Stimulated activated CD8-positive, alpha-beta memory T cell treated with anti-CD3 and anti-CD28 coated beads, Interleukin-7, amount 100 ng/mL, for 1 hour (primary cell): ENCODE measurements at places on chromosomes 4 and X.

DNA sequence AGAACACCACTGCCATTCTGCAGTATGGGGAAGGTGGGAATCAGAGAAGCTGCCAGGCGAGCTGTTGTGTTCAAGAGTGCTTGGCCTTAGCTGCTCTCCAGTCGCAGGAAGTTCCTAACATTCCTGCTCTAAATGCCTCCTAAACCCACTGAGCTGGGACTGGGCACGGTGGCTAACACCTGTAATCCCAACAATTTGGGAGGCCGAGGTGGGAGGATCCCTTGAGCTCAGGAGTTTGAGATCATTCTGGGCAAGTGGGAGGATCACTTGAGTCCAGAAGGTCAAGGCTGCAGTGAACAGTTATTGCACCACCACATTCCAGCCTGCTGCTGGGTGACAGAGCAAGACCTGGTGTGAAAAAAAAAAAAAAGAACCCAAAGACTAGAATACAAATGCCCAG, 690.3 kb upstream of the FAM241A start:
- no peak for DNase-seq

DNA sequence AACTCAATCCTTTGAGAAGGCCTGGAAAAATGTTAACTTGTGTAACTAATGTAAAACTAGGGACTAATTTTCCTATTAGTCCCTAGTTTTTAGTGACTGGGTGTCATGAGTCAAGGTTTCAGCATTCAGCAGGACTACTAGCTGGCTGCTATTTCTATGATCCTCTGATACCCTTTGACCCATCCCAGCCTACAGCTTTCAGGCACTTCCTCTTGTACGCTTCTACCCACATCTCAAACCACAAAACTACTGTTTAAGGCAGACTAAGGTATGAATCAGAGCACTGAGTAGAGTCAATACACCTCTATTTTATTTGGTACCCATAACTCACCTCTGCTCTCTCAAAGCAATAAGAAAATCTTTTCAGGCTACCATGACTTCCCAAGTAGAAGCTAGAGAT, 809.6 kb downstream of the PDHA2 start:
- no peak for DNase-seq

DNA sequence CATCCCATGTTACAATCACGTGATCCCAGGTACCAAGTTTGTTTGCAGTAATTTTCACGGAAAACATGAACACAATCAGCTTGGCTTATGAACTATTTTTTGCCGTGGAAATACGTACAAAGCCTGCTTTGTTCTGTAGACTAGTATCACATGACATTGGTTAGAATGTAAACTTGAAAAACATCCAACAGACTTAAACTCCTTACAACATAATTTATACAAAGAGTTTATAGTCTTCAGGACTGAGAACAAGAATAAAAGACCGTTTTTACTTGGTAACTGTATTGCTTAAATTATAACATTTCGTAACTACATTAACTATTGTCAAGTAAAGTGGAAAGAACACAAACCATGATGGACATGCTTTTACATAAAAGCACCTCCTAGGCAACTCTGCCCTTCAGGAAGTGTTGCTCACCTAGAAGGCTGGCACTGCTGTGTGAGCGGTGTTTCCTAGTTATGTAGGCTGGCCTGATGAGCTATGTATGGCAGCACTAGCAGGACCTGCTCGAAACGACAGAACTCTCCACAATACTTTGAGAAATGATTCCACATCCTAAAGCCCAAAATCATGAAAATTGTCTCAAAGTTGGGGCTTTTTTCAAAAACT, 41.8 kb upstream of the WDR1 start:
- no peak for DNase-seq

DNA sequence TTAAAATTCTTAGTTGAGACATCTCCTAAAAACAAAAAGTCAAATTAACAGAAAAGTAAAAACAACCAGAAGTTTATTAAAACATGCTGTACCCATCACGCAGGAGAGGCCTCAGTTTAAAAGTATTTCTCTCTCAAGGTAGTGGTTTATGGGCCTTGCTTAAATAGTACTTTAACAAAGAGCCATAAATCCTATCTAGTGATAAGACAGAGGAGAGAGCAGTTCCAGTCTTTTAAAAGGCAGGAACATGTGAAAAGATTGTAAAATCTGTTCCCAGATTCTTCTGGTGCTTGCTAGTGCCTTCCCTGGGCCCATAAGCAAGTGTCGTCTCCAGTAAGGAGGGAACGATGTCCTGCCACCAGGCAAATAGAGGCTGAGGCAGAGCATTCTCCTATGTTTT, 476.3 kb upstream of the ADGRL3 start:
- DNase-seq, result no peak

DNA sequence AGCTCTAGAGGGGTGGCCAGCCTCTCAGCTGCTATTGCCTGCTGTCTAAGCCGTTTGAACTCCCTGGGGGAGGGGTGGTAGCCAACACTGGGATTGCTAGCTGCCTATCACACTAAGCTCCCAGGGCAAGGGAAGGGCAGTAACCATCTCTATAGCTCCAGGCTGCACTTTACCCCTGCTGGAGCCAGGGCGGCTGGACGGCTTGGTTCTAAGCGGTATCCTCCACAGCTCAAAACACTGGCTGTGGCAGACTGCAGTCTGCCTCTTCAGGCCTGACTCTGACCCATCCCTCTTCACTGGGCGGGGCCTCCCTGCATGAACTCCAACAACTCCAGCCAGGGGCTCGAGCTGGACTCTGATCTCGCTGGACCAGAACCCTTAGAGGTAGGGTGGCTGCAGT, 55.3 kb upstream of the GNRHR start:
- DNase-seq, result no peak

- no peak for DNase-seq
Observed at GRCh38 chr4:166277853-166278252, 404.8 kb downstream of the TLL1 start.
